NCI-H82 (cell line): ENCODE measurements at places on chromosomes 4 and X.

DNA sequence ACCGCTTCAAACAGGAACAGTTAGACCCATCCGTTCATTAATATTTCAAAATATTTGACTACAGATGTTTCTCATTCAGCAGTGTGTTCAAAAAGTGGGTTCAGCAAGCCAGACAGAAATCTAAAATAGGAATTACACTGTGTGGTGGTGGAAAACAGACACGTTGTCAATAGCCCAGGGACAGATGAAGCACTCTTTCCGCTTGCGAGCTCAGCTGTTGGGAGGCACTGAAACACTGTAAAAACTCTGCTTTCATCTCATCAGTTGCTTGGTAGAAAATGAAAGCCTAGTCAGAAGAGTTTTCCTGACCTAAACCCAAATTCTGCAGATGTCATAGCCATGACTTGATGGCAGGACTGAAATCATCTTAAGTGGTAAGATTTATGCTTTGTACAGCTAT, 38.5 kb downstream of the LRP2BP start:
- no peak for DNase-seq

- DNase-seq = no peak
These were observed 171.7 kb upstream of the HCCS start for GRCh38 chrX:10939424-10939823.

- DNase-seq = peak; percentile 26
These were observed 460 bp upstream of the GEMIN8 start for GRCh38 chrX:14030174-14030530.

GRCh38 chr4:177087499-177087898, 222.2 kb upstream of the NEIL3 start:
- DNase-seq = no peak

DNA sequence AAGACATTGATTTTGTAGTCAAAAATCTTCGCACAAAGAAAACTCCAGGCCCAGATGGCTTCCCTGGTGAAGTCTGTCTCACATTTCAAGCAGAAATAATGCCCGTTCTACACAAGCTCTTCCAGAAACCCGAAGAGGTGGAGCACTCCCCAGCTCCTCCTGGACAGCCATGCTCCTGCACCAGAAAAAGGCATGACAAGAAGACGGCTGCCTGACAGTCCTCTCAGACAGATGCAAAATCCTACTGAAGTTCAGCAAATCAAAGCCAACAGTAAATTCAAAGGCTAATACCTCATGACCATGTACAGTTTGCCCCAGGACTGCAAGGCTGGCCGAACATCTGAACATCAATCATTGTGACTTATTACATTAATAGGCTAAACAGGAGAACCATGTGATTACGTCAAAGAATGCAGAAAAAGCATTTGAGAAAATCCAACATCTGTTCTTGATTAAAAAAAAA, 30.8 kb upstream of the MXD4 start:
- DNase-seq = peak; percentile 69
